Activated CD8-positive, alpha-beta memory T cell treated with anti-CD3 and anti-CD28 coated beads for 1 hour (primary cell): ENCODE measurements at places on chromosomes 7 and 10.

DNA sequence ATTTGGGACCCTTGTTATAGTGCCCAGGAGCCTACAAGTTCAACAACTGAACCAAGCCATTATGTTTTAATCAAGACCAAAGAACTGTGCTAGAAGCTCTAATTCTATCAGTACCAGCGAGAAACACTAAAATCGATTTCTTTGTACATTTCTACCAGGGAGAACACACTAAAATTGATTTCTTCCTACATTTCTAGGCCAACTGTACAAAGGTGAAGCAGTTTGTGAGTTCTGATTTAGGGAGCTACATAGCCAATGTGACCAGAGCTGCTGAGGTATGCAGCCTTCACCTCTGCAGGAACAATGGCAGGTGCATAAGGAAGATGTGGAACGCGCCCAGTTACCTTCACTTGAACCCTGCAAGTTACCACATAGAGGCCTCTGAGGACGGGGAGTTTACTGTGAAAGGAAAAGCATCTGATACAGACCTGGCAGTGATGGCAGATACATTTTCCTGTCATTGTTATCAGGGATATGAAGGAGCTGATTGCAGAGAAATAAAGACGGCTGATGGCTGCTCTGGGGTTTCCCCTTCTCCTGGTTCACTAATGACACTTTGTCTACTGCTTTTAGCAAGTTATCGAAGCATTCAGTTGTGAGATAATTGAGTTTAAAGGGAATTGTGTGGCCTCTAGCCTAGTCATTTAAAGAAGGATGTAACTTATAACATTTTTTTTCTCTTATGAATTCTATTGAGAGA is 31.7 kb downstream of the HYAL4 start:
- no peak for DNase-seq

GRCh38 chr10:22899775-22900174 is 28.1 kb upstream of the ARMC3 start:
- no peak for DNase-seq

- no peak for DNase-seq
Measured at GRCh38 chr10:78821052-78821451, 247.7 kb upstream of the ZMIZ1 start.

GRCh38 chr10:31602541-31603234 is 283.7 kb downstream of the ZEB1 start:
- DNase-seq: no peak

DNA sequence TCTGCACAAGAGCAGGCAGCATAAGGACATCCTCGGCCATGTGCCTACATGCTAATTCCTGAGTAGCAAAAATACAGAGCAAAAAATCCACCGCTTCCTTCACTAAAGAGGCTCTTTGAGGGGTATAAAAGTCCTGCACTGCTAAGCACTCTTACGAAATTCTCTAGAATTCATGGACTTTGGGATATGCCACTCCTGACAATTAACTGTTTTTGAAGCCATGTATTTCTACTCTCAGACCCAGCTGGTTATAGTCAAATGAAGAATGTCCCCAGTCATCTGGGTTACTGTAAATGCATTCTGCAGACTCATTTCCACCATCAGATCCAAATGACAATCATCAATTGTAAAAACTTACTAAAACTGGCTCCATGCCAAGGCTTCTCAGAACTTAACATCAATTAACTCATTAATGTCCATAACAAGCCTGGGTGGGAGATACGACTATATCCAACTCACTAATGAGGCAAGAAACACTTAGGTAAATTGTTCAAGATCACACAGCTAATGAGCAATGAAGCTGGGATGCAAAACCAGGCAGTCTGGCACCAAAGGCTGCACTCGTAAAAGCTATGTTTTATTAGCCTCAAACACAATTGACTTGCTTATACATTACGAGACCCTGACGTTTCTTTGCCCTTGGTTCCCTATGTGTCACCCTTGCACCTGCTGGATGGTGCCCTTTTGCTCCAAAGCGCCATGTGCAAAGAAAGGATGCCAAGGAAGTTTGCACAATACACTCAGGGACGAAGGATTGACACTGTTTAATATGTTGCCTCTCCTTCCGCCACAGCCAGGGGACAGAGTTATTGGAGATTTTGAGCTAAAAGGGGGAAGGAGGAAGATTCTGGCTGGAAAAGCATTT is 250.4 kb downstream of the ELMO1 start:
- DNase-seq: no peak

- no peak for DNase-seq
Measured at GRCh38 chr7:22972207-22972606, 41.7 kb downstream of the HYCC1 start.

DNA sequence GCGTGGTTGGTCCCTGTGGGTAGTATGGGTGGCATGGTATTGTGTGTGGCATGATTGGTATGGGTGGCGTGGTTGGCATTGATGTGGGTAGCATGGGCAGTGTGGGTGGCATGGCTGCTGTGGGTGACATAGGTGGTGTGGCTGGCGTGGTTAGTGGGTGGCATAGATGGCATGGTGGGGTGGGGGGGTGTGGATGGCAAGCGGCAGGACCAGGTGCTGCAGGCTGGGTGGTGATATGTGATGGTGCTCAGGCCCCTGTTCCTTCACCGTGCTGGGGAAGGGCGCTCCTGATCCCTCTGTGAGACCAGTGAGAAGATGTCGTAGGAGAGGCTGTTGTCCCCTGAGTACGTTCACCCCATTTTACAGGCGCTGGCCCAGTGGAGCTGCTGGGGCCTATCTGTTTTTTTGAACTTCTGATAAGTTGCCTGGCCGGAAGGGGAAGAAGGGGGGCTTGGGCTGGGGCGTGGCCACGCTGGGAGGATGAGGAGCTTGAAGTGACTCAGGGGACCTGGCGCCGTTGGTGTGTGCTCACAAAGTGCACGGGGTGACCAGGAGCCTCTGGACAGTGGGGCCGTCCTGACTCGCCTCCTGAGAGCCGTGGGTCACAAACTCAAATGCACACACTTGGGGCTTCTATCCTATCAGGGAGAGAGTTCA is 17.5 kb downstream of the INPP5A start:
- no peak for DNase-seq

GRCh38 chr10:17643339-17643754 is 604 bp upstream of the STAM start:
- no peak for DNase-seq

- DNase-seq: no peak
Measured at GRCh38 chr10:85333594-85333993, 1005.2 kb downstream of the CCSER2 start.

GRCh38 chr10:34102893-34103506 is 712.1 kb downstream of the PARD3 start:
- no peak for DNase-seq

GRCh38 chr10:7666253-7667023 is at the start of gene ITIH5:
Gene ITIH5, minus strand, starts transcription at chr10:7666966. Its CDS starts 74 bp downstream, at chr10:7666892.
- DNase-seq: no peak

GRCh38 chr10:122054048-122055025 is 65.4 kb downstream of the TACC2 start:
- no peak for DNase-seq

- DNase-seq: no peak
Measured at GRCh38 chr10:114605155-114605797, 52.8 kb downstream of the ABLIM1 start.

DNA sequence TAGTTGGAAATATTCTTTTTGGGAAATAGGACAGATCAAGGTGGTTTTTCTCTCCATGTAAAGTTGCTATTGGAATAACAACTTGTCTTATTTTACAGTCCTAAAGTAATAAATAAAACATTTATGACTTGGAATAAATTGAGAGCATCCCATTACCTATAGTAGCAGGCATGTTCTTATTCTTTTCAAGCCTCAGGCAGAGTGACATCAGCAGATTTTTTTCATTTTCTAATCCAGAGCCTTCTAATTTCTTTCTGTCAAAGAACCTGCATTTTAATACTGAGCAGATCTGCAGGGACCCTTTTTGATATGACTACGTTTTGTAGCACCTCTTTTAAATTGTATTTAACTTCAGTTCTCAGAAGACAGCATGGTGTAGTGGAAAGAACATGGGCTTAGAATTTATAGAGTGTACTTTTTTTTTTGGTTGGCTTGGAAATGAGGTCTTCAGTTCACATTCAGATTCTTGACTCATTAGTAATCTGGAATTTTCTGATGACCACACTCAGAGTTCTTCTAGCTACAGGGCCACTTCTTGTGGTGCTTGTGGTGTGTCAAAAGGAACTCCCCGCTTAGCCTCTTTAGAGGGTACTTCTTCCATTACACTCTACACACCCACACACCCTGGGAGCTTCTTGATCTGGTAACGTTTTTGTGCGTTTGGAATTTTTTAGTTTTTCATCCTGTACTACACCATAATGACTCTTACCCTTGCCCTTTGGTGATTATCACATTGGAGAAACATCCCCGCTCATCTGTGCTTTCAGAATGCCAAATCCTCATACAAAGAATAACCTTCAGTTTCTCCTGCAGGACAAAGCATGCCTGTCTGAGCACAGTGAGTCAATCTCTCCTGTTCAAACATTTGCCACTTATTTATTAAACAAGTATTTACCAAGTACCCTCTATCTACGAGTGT is 34.6 kb downstream of the AGK start:
- DNase-seq: no peak

DNA sequence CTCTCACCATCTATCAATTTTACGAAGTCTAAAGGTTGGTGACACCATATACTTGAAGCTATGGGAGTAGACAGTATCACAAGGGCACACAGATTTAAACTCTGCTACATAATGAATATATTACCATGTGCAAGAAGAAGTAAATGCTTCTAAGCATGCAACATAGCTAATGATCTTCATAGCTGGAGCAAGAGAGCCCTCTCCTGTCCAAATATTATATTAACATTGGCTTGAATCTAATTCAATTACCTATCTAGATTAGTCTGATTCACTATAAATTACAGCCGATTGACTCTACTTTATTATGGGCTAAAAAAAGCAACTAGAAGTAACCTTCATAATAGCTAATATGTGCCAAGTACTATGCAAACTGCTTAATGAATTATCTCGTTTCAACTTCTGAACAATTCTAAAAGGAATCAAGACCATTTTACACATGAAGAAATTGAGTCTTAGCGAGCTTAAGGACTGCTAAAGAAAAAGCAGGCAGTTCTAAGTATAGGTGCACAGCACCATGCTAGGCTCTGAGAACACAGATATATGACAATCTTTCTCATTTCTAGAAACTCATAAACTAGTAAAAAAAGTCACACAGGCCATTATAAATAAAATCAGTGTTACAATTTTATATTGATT is 21.9 kb downstream of the FRA10AC1 start:
- no peak for DNase-seq

DNA sequence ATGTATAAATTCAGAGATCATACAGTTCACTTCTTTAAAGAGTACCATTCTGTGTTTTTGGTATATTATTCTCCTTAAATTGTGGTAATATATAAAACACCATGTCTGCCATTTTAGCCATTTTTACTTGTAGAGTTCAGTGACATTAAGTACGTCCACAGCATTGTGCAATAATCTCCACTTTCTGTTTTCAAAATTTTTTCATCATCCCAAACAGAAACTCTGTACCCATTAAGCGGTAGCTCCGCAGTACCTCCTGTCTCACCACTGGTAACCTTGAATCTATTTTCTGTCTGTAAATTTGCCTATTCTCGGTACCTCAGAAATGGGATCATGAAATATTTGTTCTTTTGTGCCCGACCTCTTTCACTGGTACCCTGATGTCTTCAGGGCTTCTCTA is 60.3 kb downstream of the CAMK1D start:
- DNase-seq: no peak

DNA sequence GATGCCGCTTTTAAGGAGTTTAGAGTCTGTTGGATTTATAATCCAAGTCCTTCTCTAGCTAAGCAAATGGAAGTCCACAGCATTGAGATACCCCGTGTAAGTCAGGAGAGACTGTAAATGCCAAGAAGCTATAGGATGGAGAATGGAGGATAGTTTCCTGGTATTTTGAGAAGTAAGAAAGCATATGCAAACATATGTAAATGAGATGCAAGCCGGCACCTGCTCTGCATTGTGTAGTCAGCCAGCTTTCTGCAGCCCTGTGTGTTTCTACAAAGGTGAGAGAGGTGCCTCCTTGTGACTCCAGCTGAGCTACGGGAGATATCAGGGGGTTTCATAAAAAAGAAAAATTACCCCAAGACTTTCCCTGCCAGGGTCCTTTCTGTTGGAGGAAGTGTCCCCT is 176.3 kb downstream of the RPS24 start:
- DNase-seq: no peak

- DNase-seq: no peak
Measured at GRCh38 chr7:154440651-154441050, 388.5 kb downstream of the DPP6 start.

- DNase-seq: no peak
Measured at GRCh38 chr7:143171697-143172096, 11.5 kb upstream of the TAS2R39 start.

DNA sequence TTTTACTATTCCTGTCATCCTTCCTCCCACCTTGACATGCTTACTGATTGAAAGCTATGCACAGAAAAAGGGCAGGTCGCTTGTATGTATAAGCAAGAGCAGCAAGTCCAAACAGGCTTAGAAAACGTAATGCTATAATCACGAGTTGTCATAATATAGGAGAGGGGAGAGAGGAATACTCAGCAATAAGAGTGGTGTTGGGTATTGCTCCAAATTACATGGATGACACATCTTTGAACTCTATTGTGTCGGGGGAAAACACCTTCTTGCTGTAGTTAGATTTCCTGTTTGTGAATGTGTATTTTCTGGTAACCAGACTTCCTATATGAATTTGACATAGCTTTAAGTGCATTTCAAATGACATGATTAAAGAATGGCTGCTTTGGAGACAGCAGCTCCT is 7.5 kb downstream of the MET start:
- no peak for DNase-seq

DNA sequence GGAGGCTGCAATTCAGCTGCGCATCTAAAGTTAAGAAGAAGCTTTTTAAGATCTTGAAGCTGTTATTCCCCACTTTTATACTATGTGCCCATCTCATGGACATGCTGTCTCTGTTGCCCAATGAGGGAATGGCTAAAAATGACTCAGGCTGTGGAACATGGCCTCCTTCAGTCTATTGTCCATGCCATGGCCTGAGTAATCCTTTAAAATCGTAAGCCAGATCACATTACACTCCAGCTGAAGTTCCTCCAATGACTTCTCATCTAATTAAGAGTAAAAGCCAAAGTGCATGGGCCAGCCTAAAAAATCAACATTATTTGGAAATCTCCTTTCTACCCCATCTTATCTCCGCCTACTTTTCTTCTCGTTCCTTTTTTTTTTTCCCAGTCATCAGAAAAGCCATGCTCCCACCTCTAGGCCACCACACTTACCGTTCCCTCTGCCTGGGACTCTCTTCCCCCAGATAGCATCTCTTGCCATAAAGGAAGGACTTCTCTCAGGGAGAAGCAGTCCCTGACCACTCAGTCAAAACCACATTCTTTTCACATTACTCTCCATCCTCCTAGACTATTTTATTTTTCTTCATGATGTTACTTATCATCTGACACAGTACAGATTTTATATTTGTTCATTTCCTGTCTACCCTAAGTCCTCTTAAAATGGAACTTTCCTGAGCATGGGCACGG is 337.4 kb downstream of the PRPF18 start:
- no peak for DNase-seq

GRCh38 chr10:90218846-90219245 is 517.5 kb downstream of the KIF20B start:
- no peak for DNase-seq

- no peak for DNase-seq
Measured at GRCh38 chr10:116741391-116742351, 695 bp downstream of the HSPA12A start.

GRCh38 chr10:62958980-62959379 is 142.8 kb upstream of the EGR2 start:
- no peak for DNase-seq
